ENCODE measurements at places on chromosomes 13 and 19. TPM values are rescaled to one million over a fixed set of nuclear protein-coding genes. Genes with fewer than 3 reads are reported as not detected.

The CBY2 gene
- total RNA-seq, result not detected

The TUBA3C gene
- not detected for total RNA-seq

The PNMA8B gene
- 1.8 TPM for total RNA-seq

The N4BP2L1 gene
- total RNA-seq, result 10.4 TPM

The KCNN1 gene
- not detected for total RNA-seq

Measured in posterior vena cava (tissue), 2 donors.